ENCODE measurements at places on chromosomes 5 and 9. TPM values are rescaled to one million over a fixed set of nuclear protein-coding genes. Genes with fewer than 3 reads are reported as not detected.
A peak's percentile ranks its signal among the peaks of the same experiment; 100 is the strongest.

GRCh38 chr9:83570359-83570758 is 32.2 kb upstream of the FRMD3 start:
- no peak for DNase-seq

Gene LURAP1L
- total RNA-seq = 2.2 TPM

- no peak for DNase-seq
Observed at GRCh38 chr9:4292781-4293180, 7.1 kb downstream of the GLIS3 start.

DNA sequence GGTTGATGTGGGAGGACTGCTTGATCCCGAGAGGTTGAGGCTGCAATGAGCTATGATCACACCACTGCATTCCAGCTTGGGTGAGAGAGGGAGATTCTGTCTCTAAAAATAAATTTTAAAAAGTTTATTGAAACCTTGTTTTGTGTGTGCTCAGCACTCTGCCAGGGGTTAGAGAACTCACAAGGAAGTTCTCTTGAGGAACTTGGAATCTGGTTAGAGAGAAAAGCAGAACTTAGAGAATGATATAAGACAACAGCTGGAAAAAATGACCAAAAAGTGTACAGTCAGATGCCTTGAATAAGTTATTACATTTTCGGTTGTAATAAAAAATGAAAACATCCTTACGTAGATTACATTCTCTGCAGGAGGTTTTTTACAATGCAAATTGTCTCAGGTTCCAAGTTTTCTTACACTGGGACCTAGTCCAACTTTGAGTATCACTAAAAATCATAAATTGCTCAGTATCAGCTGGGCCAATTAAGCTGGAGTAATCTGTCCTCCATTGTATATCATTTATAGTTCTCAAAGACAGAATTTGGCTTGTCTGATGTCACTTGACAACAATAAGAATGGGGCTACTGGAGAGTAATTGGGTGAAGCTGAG is 21.7 kb upstream of the TENT2 start:
- DNase-seq = no peak

Gene RGMB
- total RNA-seq = 11.3 TPM

Gene LTC4S
- 7.6 TPM for total RNA-seq

Gene AGXT2
- total RNA-seq = not detected

DNA sequence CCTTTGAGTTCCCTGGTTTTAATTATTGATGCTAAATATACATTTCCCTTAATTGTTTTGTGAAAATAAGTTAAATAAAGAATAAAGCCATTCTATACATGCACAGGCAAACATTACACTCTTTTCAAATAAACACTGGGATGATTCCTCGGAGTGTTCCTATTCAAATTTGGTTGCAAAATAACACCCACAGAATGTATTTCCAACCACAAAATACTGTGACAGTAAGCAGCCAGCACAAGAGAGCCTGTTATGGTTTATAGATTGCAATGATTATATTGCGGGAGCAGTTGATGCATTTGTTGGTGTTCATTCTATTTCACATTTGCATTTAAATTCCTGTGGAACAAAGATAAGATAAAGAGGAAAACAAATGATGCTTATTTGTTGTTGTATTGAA is 632.6 kb upstream of the WWC1 start:
- DNase-seq = no peak

DNA sequence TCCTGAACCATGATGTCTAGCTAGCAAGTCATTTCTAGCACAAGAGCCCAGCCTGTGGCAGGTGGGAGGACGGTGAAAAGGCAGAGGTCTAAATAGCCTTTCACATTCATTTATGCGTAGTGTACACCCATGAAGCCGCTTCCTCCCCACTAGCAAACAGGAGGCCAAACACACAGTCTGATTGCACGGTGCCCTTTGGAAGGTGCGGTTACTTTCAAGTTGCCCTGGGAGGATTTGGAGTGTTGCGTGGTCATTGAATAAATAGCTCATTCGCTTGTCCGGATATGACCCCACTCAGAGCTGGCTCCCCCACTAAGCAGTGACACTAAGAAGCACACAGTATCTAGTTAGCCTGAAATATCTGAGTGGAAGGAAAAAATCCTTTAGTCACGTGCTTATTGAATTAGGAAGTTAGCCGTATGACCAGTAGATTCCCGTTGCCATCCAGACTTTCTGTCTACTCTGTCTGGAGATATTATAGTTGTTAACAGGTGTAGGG is 664 bp upstream of the ARSB start:
- DNase-seq = peak; percentile 45

- DNase-seq = no peak
Observed at GRCh38 chr5:17832949-17833745, 198.9 kb downstream of the TAF11L14 start.

Gene ROR2
- total RNA-seq = 0.43 TPM

Gene UNC13B
- 20.9 TPM for total RNA-seq

Gene BTNL9
- total RNA-seq = 38.9 TPM

DNA sequence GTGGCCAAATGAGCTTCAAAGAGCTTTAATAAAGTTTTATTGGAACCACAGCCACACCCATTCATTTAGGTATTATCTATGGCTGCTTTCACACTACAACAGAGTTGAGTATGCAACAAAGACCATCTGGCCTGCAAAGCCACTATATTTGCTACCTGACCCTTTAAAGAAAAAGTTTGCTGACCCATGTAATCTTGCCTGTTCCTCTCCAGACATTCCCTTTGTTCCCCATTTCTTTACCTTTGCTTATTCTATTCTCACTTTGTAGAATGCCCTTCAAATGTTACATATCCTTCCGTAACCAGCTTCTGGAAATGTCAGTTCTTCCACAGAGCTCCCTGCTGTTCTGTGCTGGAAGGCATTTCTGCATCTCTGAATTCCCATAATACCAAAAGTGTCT is 320.2 kb downstream of the TLE1 start:
- DNase-seq = no peak

DNA sequence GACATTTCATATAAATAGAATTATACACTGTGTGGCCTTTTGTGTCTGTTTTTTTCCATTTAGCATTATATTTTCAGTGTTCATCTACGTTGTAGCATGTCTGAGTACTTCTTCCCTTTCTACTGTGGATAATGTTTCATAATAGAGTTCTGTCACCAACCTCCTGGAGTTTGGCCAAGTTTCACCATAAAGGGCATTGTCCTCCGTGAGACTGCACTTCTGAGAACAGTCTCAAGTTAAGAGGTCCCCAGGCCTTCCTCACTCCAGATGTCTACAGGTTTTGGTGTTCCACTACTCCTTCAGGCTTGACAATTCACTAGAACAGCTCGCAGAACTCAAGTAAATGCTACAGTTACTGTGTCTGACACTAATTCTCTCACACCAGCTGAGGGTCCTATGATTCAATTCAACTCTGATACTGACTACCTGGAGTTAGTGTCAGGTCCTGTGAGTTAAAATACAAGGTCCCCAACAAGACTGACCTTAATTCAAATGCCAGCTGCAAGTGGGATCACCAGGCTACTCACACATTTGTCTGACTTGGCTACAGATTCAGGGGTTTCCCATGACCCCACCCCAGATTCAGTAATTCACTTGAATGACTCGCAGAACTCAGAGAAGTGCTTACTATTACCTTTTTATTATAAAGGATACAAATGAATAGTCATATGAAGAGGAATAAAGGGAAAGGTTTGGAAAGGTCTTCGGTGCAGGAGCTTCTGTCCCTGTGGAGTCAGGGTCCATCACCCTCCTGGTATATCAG is 31.1 kb downstream of the SLC35A4 start:
- DNase-seq = no peak

GRCh38 chr5:145941448-145942130 is 5.2 kb downstream of the SH3RF2 start:
- no peak for DNase-seq
